ENCODE measurements at places on chromosomes 13 and 19.

- DNase-seq, result no peak
Observed at GRCh38 chr13:33275916-33276315, 9.6 kb downstream of the STARD13 start.

GRCh38 chr19:13985771-13986347 lies 20.3 kb downstream of the RFX1 start:
- no peak for DNase-seq

GRCh38 chr13:53568491-53568890 lies 539.9 kb downstream of the OLFM4 start:
- DNase-seq, result no peak

- DNase-seq, result no peak
Observed at GRCh38 chr19:49423071-49423984, at the start of gene PTH2. Gene PTH2 (minus strand): TSS chr19:49423441. CDS start chr19:49423339, 102 bp downstream.

GRCh38 chr13:109840201-109840892 lies 54.0 kb upstream of the IRS2 start:
- no peak for DNase-seq

GRCh38 chr13:38880397-38880796 lies 110.2 kb downstream of the STOML3 start:
- no peak for DNase-seq

GRCh38 chr13:85806553-85807175 lies 7.4 kb upstream of the SLITRK6 start:
- DNase-seq, result no peak

DNA sequence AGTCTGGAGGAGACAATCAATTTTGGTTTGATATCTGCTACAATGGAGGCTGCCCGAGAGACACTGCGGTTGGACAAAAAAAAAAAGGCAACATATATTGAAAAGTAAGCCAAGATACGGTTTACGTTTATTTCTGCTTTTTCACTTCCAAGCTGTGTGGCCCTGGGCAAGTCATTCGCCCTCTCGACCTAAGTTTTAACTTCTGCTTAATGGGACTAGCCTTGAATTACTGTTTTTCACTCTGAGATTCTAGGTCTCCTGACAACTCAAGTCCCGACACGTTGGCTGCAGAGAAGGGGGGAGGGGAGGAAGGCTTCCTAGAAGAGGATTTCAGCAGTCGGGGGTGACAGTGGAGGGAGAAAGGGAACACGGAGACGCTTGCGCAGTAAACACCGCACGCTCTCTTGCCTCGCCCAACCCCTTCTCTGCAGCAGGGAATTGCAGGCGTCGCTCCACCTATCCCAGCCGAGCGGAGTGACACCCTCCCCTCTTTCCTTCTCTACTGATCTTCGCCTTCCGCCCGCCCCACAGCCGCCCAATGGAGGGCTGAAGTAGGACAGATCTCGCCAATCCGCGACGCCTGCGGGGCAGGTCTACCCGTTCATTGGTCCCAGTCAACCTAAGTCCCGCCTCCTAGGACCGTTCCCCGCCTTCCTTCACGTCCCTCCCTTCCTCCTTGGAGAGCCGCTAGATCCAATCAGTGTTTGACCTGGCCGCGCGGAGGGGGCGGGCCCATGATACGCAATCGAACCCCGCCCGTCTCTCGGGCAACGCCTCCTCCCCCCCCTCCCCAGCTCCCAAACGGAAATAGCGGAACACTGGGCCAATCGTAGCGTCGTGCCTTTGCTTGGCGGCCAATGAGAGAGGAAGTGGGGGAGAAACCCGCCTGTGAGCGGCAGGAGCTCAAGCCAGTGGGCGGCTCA lies 533 bp upstream of the AP2A1 start:
- DNase-seq, result peak; percentile 98

- no peak for DNase-seq
Observed at GRCh38 chr19:11418094-11418548, 993 bp downstream of the RGL3 start.

DNA sequence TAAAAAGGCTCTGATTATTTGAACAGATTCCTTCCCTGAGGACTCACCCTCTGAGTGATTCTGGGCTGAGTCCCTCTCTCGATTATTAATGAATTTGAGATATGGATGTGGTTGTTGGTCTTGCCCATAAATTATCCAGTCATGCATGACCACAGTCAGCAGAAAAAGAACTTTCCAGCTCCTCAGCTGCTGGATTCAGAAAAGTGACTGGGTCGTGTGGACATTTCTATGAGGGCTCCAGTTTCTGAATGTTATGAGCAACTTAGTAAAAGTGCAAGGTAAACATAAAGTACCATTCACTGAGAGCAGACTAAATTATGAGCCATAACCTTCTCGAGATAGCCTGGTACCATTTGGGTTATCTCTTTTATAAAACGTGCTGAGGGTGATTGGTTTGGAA lies 100.1 kb upstream of the CLDN10 start:
- DNase-seq, result no peak

DNA sequence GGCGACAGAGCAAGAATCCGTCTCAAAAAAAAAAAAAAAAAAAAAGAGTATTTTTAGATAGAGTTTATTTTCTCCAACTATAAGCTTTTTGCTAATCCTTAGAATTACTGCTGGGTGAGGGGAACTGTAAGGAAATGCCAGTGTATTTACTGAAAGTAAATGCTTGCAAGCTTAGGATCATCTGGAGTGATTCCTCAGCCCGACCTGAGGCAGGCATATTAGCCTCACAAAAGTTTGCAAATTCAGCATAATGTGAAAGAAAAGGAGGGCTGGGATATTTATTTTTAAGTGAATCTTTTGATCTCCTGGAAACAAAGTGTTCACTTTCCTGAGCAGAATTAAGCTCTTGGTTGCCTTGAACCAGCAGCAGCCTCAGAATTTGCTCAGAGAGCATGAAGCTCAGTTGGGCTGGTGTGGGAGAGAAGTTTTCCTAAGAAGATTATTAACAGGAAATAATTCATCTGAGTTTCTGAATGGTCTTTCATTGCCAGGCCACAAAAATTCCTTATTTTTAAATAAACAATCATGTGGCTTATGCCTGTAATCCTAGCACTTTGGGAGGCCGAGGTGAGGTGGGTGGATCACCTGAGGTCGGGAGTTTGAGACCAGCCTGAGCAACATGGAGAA lies 24.7 kb upstream of the SPATA13 start:
- no peak for DNase-seq

Data from stimulated activated effector memory CD8-positive, alpha-beta T cell treated with anti-CD3 and anti-CD28 coated beads, Interleukin-12 subunit alpha, Interleukin-12 subunit beta, amount 100 ng/mL, for 72 hours (primary cell).